Myocyte (in vitro differentiated cells): ENCODE measurements at places on chromosomes 2 and 18.

- DNase-seq = peak; percentile 38
These were observed 3.2 kb upstream of the PDK1 start for GRCh38 chr2:172552547-172553291.

GRCh38 chr18:38007676-38008330 lies 442.2 kb upstream of the CELF4 start:
- DNase-seq = no peak

- no peak for DNase-seq
These were observed 23.2 kb downstream of the SLC40A1 start for GRCh38 chr2:189557373-189557772.

- peak; percentile 38 for DNase-seq
These were observed 34.0 kb downstream of the LBH start for GRCh38 chr2:30265052-30266015.

GRCh38 chr2:167381349-167381748 lies 493.1 kb downstream of the XIRP2 start:
- DNase-seq = no peak

- DNase-seq = peak; percentile 31
These were observed 3.4 kb downstream of the SERPINB2 start for GRCh38 chr18:63890950-63891304.

- no peak for DNase-seq
These were observed 226.0 kb upstream of the LRRTM1 start for GRCh38 chr2:80530442-80531064.
